ENCODE measurements at places on chromosomes 5 and 9. TPM values are rescaled to one million over a fixed set of nuclear protein-coding genes. Genes with fewer than 3 reads are reported as not detected.

Gene SELENOP
- 165 TPM for total RNA-seq

Gene ENHO
- total RNA-seq = 0.24 TPM

Gene GDF9
- 0.33 TPM for total RNA-seq

Gene SLC34A3
- not detected for total RNA-seq

Gene DNAJC21
- total RNA-seq = 59.0 TPM

Gene XPA
- total RNA-seq = 15.1 TPM

Gene FIBCD1
- total RNA-seq = 0.14 TPM

GRCh38 chr5:141952020-141952419 is 6.0 kb downstream of the PCDH12 start:
- DNase-seq = no peak

DNA sequence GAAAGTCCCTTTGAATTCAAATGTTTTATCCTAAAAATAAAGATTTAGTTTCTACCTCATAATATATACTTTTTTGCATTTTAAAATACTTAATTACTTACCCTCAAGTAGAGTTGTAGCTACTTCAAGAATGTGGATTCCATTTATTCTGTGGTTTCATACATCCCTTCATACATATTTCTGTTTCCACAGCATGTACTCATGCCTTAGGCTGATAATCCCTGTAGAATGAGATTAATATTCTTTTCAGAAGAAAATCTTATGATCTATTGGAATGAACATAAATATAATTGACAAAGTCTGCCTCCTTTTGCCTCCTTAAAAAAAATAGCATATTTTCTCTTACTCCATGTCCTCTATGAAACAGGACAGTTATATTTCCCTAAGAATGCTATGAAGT is 465.7 kb downstream of the DTWD2 start:
- DNase-seq = no peak

DNA sequence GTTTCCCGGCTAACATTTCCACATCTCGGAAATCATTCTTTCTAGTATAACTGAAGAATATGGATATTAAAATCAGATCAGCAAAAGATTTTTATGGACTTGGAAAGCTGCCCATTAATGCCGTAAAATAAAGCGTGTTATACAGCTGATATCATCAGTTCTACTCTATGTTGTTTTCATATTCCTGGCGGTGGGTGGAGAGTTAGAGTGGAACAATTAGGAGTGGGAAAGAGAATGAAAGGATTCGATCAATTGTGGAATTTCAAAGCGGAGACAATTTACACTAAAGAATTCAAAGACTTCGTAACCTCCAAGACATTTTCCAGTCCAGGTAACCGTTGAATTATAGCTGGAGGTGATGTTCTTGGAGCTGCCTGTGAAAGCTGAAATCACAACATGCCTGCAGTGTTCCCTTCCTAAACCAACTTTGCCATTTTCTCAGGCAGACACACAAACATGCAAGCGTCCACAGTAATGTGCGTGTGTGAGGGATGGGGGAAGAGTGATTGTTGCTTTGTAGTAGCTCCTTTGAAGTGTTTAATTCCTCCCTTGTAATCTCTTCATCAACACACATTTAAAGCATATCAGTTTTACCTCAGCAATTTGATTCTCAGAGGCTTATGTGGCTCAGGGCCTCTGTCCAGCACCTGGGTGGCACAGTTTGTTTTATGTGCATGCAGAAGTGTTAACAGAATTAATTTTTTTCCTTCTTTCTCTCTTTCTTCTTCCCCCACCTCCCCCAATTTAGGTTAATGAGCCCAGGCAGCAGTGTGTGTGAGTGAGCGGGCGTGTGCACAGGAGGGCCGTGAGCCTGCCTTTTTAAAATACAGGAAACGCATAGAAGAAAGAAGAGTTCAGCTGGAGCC is 544.1 kb downstream of the RAB3C start:
- no peak for DNase-seq

DNA sequence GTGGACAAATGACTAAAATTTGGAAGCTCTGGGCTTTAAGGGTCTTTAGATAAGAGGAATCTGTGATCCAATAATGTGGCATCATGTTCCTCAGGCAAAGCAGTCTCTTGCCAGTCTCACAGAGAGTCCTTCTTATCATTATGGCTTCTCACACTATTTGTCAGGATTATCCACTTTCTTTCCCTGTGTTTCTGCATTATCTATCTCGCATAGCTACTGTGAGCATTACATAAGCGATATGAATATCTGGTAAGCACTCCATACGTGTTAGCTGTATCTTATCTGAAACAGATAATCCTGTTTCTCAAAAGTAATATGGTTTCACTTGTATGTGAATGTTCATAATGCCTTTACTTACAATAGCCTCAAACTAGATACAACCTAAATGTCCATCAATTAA is 9.6 kb downstream of the MCC start:
- DNase-seq = no peak

GRCh38 chr5:17854901-17855300 is 220.6 kb downstream of the TAF11L14 start:
- DNase-seq = no peak

- DNase-seq = peak; percentile 91
Observed at GRCh38 chr9:110126986-110127864, 80.7 kb downstream of the C9orf152 start.

DNA sequence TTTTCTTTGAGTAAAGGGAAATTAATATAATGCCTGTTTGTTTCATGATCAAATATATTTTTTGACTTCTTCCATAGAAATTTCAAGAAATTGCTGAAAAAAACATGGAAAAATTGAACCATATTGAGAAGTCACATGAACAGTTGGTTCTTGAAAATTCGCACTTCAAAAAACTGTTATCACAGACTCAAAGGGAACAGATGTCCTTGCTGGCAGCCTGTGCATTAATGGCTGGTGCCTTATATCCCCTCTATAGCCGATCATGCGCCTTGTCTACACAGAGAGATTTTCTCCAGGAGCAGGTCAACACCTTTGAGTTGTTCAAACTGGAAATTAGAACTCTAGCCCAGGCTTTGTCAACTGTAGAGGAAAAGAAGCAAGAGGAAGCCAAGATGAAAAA is 191.4 kb downstream of the CCDC171 start:
- DNase-seq = no peak

DNA sequence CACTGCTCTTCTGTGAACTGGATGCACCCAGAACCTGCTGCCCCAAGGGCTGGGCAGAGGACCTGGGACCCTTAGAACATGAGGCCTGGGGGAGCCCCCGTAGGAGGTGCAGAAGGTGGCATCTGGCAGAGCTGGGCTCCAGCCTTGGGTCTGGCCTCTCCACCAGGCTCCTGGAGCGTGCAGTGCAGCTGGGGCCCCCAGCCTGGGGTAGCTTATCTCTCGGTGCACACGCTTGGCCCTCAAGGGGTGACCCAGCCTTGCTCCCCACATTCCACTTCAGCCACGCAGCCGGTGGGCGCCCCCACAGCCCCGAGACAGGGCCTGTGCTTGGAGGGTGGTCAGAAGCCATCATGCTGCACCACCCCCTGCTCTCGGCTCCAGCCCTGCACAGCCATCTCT is 5.6 kb upstream of the NR5A1 start:
- DNase-seq = peak; percentile 72

DNA sequence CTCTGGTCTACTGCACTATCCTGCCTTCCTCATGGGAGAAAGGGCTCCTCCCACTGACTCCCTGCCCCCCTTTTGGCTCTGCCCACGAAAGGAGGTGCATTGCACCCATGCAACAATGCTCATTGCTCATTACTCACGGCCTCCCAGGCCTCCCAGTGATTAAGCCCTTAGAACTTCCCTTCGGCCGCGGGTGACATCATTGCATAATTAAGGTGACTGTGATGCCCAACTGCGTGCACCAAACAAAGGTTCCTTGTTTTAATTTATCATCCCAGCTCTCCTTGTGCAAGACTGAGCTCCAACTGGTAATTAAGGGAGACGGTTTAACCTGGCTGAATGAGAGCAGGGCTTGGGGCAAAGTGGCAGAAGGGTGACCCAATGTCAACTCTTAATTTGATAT is 180.4 kb downstream of the GAS1 start:
- peak; percentile 84 for DNase-seq

GRCh38 chr9:74887041-74887980 is at the start of gene TRPM6:
TSS of gene TRPM6 (minus strand) at chr9:74887921. CDS start at chr9:74887856, 65 bp downstream.
- peak; percentile 95 for DNase-seq

GRCh38 chr5:67291671-67292070 is 95.1 kb upstream of the CD180 start:
- DNase-seq = no peak

DNA sequence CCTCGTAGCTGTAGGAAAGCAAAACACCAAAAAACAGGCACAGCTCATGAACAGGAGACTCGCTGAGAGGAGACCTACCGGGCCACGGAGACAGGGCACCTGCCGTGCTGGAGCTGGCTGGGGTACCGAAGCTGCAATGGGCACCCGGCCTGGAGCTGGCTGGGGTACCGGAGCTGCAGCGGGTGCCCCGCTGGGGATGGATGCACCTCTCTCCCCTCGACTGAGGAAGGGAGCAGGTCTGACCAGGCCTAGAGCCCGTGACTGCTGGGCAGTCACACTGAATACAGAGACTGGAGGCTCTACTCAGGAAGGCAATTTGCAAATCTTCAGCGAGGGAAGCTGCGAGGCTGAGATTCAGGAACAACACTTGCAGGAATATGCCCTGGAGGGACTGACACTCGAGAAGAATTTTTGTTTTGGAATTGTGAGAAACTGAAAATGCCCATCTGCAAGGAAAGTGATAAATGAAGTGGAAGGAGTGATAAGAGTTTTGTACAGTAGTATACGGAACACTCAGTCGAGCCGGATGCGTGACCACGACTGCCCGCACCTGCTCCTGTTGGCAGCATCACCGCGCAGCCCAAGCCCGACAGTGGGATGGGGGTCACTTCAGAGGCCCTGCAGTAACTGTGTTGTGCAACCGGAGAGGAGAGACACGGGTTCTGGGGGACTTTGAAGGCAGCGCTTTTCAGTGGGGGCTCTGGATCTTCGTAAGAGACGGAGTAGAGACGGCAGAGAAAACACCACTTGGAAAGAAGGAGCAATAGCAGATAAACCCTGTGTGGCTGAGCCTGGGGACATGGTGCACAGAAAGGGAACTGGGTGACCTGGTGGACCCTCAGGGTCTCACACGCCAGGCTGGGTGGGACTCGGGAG is 27.9 kb upstream of the LPCAT1 start:
- DNase-seq = peak; percentile 69

DNA sequence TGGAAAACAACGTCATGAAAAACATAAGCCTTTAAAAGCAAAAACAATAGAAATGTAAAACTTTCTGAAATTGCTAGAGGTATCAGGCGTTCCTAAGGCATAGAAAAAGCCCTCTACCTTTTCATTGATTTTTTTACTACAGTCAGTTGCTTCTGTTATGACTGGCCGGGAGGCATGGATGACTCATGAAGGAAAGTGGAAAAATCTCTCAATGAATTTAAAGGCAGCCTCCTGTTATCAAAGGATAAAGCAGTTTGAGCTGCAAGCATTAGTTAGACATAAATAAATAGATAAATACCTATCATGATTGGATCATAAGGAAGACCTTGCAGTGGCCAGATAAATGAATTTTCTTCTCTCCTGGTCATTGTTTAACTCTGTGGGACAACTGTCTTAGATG is 281.6 kb downstream of the MAST4 start:
- DNase-seq = no peak

- DNase-seq = no peak
Observed at GRCh38 chr5:54832045-54832444, 153.3 kb downstream of the ESM1 start.

- no peak for DNase-seq
Observed at GRCh38 chr5:130692770-130693169, 472.3 kb downstream of the HINT1 start.

- no peak for DNase-seq
Observed at GRCh38 chr5:66724349-66725139, 128.4 kb downstream of the MAST4 start.

DNA sequence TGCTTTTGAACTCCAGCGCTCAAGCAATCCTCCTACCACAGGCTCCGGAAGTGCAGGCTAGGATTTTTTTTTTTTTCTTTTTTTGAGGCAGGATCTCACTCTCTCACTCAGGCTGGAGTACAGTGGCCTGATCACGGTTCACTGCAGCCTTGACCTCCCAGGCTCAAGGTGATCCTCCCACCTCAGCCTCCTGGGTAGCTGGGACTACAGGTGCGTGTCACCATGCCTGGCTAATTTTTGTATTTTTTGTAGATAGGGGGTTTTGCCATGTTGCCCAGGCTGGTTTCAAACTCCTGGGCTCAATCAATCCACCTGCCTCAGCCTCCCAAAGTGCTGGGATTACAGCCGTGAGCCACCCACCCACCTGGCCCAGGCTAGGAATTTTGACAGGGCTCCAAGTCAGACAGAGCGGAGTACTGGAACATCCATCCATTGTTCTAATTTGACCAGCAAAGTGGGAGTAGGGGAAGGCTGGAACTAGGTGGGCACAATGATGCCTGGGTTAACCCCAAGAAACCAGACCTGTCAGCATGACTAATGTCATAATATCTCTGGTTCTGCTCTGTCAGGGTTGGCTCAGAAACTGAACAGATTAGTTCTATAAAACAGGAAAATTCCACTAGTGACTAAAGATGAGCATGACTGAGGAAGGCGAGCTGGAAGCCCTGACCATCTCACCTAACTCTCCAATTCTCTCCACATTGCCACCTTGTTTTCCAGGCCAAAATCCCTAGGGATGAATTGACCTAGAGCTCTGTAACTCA is 9.2 kb downstream of the ZBTB5 start:
- no peak for DNase-seq

DNA sequence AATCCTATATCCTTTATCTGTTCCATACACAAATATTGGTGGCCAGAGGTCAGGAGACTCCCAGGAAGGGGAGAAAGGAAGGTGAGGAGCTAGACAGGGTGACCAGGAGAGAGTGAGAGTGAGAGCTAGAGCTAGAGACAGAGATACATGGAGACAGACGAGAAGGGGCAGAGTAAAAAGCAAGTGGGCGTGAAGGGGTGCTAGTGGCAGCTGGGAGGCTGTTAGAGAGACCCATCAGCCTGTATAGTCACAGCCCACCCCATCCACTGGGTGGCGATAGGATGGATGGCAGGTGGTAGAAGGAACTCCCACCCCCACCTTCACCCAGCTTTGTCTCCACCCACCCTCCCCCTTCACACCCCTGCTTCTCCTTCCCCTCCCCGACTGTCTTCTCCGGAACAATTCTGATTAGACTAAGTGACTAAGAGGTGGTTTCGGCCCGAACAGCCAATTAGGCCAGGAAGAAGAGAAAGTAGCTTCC is 32.8 kb downstream of the PCDH1 start:
- DNase-seq = no peak

- DNase-seq = no peak
Observed at GRCh38 chr5:67476531-67476930, 279.9 kb upstream of the CD180 start.

DNA sequence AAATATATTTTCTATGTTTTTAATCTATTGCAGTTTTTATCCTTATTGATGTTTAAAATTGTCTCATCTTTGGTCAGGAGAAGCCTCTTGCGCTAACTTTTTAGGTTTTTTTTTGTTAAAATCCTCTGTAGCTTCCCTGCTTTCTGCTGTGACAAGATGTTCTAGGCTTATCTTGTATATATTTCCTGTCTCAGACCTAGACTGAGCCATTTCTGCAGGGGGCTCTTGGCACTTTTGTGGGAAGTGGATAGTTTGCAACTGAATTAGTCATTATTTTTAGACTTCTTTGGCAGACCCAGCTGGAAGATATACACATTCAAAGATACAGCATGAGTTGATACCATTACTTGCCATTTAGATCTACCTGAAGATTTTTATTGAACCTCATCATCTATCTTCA is 28.8 kb downstream of the TCERG1 start:
- DNase-seq = no peak

- no peak for DNase-seq
Observed at GRCh38 chr5:64418013-64418412, 87.8 kb upstream of the RGS7BP start.
